NCI-H1930 (cell line): ENCODE measurements at places on chromosomes 6 and 20.

DNA sequence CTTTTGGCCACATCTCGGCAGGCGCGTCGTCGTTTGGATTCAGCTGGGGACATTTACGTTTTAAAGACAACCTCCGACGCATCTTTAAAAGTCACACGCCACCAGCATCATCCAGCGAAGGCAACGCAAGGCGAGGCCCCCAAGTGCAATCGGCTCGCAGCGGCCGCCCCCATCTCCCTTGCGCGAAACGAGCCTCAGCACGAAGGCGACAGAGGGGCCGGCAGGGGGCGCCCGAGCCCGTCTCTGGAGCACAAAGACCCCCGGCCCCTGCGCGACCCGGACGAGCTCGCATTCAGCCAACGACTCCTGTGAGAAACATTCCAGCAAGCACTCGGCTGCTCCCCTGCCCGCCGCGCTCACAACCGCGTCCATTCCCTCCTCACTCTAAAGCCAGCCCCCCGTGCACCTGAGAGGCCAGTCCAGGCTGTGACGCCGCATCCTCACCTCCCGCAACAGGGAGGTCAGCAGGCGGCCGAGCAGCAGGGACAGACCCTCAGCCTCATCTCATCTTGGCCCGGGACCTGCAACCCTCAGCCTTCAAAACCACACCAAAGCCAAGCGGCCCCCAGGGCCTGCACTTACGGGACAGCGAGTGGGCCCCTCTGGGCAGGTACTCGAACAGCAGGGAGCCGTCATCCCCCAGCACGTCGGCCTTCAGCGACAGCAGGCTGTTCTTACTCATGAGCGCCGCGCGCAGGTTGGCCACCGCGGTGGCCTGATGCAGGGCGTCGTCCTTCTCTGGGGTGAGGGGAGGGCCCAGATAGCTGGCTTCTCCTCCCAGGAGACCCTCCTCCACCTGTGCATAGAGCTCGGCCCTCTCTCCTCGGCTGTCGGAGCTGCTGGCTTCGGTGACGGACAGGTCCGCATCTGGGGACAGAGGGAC is 35.8 kb downstream of the SLC2A4RG start:
- DNase-seq: no peak

DNA sequence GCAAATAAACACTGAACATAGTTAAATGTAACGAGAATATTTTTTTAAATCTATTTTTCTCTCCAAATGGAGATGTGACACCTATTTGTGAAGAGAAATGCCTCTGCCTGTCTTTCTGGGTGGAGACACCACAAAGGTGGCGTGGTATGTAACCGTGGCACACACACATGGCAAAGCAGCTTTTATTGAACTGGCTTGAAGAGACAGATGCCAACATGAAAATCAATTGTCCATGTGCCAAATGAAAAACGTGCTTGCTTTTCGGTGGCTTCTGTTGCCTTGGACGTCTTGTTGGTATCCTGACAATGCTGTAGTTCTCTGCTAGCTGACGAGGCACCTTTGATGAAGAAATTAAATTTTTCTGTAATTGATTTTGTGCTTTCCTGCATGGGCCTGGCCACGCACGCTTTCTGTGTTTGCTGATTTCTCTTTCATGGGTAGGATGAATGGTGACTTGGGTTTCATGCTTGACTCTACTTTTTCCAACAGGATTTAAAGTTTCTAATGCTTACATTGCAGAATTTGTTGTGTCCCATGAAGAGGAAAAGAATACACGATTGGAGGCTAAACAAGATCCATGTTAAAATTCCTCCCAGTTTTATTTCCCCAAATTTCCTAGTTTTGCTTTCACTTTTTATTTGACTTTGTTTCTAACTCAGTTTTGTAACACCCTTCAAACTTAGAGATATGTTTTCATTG is 202.6 kb downstream of the TMEM242 start:
- no peak for DNase-seq

GRCh38 chr6:139482287-139482686 is 107.8 kb upstream of the CITED2 start:
- DNase-seq: no peak

DNA sequence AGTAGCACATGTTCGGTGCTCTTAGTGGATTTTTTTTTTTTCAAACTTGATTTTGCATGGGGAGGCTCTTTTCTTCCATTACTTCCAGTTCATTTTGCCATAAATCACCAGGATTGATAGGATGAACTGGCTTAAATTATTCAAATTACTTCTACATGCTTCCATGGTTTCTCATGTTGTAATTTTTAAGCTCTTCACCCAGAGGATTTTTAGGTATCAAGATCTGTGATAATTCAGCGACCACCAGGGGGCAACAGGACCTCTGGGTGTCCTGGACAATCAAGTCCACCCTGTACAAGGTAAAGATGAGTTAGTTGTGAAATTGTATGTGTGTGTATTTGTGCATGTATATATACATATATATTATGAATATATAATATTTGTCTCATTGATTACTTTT is 4.2 kb upstream of the EPHA7 start:
- DNase-seq: no peak

GRCh38 chr6:35360349-35361138 is 18.2 kb downstream of the PPARD start:
- no peak for DNase-seq

GRCh38 chr6:144279484-144280150 is 5.5 kb upstream of the UTRN start:
- no peak for DNase-seq

DNA sequence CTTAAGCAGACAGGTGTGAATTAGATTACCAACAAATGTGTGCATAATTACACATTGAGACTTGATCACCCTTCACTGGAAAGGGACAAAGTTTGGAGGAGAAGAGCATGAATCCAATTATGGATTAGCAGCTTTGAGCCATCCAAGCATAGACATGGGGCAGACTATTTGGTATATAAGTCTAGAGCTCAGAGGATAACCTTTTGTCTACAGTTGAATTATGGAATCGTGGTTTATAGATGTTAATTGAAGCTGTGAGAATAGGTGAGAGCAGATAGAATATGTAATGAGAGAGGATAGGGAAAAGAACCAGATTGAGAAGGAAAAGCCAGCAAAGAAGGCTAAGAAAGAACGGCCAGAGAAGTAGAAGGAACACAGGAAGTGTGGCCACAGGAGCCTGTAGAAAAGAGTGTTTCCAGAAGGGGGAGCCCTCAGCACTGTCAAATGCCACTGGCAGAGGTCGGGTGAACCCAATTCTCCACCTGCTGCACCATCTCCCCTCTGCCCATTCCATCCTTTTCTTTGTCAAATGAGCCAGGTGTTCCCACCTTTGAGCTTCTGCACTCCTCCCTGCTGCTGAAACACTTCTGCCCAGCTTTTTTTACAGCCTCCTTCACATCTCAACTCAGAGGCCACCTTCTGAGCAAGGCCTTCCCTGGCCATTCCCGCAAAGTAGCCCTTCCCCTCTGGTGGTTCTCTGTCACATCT is 7.3 kb downstream of the DNTTIP1 start:
- DNase-seq: peak; percentile 48

- DNase-seq: no peak
Observed at GRCh38 chr6:74284284-74284683, 588.3 kb downstream of the CD109 start.

GRCh38 chr6:140636271-140636907 is 1261.9 kb upstream of the CITED2 start:
- no peak for DNase-seq

DNA sequence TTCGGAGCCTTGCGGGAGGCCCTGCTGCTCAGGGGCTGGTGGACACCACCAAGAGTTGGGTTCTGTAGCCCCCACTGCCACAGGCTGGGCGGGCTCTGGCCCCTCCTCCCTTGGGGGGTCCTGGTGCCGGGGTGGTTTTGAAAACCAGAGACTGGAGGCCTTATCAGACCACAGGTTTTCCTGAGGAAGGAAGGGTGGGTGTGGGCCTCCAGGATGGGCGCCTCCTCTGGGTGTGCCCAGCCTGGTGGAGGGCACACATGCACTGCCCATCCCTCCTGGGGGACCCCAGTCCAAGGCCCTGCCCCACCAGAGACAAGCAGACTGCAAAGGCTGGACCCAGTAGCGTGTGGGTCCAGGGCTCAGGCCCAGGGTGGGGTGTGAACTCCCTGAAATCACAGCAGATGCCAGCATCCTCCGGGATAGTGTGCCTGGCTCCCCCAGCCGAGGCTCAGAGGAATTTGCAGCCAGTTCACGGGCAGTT is 13.5 kb upstream of the ZBTB46 start:
- no peak for DNase-seq

DNA sequence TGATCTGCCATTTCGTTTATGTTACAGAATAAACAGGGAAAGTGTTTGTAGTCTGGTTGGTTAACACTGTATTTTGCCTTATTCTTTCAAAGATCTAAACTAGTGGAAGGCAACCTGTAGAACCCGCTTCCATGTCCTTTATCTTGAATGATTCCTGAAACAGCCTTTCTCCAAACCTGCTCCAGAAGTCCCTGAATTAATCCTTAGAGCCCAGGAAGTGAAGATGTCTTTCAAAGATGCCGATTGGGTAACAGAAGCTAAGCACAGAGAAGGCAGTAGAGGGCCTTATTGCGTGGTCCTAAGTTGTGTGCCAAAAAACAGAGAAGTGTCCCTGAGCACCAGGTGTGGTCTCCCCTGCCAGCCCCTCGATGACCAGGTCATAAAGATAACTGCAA is 19.2 kb upstream of the ZSCAN16 start:
- no peak for DNase-seq

DNA sequence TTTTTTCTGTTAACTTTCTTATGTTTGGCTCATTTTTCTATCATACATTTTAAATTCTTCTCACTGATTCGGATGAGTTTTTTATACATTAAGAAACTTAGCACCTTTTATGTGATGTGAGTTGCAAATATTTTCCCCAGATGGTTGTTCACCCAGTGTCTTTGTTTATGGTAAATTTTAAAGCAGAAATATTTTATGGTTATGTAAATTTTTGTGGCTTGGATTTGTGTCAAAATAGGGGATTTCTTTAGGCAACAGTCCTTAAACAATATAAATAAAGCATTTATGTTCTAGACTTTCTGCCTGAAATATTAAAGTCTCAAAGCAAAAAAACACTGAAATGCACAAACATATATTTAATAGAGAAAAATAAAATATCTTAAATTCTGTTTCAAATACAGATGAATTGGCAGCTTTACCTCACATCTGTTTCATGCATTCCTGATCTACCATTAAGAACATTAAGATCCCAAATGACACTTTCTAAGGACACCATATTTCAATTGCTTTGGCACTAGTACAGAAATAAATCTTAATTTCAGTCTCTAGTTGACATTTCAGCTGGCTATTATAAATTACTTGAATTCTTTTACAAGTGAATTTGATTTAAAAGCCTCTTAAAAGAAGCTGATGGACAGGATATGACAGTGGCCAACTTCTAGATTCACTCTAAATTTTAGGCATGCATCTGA is 646.6 kb downstream of the HACE1 start:
- no peak for DNase-seq

DNA sequence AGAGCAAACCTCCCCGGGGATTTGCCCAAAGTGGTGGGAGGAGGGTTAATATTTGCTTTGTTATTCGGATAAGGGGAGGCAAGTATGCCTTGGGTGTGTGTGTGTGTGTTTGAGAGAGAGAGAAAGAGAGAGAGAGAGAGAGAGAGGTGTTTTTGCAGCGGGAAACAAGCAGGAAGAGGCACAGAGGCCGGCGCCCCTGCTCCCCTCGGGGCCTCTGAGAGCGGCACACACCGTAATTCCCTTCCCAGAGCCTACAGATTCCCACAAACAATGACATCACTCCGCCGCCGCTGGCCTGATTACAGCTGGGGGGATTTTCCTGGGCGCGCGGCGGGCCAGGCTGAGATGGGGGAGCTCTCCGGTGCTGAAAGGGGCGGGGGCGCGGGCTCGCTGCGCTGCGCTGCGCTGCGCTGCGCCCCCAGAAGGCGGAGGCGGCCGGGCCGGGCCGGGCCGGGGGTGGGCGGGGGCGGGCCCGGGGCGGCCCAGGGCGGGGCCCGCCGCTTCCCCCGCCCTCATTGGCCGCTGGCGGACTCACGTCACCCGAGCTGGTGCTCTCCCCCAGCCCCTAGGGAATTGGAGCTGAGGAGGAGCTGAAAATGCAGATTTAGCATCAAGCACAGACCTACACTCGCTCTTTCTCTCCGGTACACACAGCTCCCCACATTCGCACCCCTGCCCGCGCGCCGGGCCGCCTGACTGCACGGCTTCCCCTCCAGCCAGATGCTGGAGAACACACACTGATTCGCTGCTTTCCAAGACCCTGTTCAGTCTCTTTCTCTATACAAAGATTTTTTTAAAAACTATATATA is at the start of gene PCSK2:
Gene PCSK2 (plus strand): TSS at position 631 of the 809 bp plus-strand sequence. CDS start 266 bp downstream, outside the sequence.
- peak; percentile 95 for DNase-seq

DNA sequence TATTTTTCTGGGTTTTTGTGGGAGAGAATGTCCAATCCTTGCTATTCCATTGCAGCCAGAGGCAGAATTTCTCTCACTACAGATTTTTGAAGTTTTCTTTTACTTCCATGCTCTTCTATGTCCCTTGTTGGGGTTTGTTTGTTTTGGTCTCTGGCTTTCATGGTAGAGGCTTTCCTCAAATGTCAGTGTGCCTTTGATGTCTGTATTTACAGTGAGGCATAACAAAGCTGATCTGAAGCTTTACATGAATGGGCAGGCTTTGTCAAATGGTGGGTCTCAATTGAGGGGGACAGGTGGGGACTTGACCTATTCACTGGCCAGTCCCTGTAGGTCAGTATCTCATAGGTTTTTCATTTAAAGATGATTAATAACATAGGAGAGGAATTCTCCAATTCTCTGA is 8.6 kb upstream of the CARMIL1 start:
- no peak for DNase-seq

- DNase-seq: no peak
Observed at GRCh38 chr6:7145885-7146828, 38.4 kb downstream of the RREB1 start.

DNA sequence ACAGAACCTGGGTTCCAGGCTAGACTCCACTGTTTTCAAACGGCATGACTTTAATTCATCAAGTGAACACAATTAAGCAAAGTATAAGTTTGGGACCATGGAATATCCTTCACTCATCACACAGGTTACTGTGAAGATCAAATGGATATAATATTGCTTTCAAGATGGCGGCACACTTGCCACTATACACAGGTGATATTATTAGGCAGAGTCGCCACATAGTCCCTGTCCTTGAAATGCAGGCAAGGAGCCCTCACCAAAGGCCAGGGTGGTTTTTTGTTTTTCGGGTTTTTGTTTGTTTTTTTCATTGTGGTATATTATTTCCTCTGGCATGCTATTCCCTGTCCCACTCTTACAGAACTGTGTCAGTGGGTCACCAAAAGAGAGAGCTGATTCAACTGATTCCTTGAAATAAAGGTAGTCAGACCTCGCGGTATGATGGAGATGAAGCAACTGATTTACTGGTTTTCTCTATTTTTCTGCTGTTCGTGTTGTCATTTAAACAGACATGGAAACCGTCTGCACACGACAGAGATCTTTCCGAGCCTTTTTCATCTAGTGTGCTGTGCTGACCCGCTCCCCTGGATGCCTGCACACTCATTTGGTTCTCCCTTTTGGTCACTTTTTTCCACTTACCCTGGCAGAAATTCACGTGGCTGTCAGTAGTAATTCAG is 29.7 kb downstream of the MYB start:
- DNase-seq: no peak

GRCh38 chr20:32448306-32449056 is 90.3 kb downstream of the ASXL1 start:
- DNase-seq: no peak

GRCh38 chr6:149168968-149169367 is 148.5 kb upstream of the TAB2 start:
- no peak for DNase-seq
